ENCODE measurements at places on chromosomes 6 and 20.
A peak's percentile ranks its signal among the peaks of the same experiment; 100 is the strongest.

DNA sequence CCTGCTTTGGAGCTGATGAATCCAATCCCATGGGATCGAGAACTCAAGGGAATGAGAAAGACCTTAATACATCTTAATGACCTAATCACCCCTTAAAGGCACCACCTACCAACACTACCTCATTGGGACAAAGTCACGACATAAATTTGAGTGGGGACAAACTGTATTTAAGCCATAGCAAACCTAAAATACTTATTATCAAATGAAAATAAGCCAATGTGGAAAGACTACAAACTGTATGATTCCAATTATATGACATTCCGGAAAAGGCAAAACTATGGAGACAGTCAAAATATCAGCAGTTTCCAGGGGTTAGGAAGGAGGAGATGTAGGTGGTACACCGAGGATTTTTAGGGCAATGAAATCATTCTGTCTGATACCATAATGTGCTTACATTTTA, 53.3 kb upstream of the NCOA3 start:
- no peak for DNase-seq

DNA sequence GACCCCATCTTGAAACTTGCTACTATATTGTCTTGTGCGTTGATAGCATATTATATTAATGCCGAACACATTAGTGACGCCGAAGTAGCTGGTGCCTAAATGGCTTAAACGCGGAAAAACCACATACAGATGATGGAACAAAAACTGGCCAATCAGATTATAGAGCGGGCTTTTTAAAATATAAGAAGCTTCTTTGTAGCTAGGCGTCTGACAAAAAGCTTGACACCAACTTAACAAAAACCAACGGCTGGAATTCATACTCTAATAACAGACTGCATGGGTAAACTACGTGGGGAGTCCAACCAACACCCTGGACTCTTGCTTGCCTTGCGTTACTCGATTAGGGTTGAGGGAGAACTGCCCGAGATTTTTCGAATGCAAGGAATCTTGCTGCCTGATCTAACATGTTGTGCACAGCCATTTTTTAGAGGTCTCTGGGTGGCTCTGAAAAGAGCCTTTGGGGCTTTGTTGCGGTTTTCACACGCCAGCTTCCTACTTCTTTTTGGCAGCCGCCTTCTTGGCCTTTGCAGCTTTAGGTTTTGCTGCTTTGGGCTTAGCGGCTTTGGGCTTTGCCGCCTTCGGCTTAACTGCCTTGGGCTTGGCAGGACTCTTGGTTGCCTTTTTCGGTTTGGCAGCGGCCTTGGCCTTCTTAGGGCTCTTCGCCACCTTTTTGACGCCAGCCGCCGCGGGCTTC, 45.7 kb downstream of the OR2B2 start:
- peak; percentile 44 for DNase-seq

- DNase-seq, result peak; percentile 8
These were observed 327.5 kb downstream of the SYNE1 start for GRCh38 chr6:152309648-152310047.

DNA sequence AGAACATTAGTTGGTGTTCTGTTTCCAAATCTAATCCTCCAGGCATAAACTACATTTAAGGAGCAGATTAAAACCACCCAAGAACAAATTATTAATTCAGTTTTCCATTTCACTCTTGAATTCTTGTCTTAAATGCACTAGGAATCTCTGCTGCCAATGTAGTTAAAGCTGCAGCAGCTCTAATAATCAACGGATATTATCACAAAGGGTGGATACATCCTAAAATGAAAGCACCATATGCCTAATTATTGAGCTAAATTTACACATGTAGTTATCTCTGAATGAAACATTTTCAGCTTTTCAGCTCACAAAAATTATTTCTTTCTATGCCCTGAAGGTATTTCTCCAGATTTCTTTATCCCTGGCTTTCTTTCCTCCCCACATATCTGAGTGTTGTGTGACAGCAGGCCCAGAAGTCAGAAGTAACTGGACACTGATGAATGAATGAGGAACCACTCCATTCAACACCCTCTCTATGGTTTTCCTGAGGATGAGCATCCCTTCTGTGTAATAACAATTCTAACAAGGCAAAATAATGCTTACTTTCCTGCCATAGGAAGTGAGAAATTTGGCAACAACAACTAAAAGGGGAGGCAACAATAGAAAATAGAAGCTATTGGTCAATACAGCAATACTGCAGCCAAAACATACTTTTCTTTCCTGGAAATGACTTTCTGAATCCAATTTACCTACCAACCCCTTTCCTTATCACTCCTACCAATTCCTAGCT, 14.9 kb downstream of the MAN1A1 start:
- no peak for DNase-seq

DNA sequence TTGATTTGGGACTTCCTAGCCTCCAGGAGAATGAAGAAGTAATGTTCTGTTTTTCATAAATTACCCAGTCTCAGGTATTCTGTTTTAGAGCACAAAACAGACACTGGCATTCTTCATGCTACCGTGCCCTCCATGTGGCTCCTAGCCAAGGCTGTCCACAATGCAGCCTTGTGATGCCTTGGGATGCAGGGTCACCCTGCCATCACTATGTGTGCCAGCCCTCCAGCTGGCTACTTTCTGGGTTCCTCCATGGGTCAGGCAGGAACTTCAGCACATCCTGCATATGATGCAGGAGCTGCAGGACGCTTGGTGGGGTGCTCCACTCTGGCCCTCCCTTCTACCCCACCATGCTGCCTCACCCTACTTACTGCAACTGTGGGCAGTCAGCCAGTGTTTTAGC, 38.0 kb upstream of the FAM50B start:
- no peak for DNase-seq

DNA sequence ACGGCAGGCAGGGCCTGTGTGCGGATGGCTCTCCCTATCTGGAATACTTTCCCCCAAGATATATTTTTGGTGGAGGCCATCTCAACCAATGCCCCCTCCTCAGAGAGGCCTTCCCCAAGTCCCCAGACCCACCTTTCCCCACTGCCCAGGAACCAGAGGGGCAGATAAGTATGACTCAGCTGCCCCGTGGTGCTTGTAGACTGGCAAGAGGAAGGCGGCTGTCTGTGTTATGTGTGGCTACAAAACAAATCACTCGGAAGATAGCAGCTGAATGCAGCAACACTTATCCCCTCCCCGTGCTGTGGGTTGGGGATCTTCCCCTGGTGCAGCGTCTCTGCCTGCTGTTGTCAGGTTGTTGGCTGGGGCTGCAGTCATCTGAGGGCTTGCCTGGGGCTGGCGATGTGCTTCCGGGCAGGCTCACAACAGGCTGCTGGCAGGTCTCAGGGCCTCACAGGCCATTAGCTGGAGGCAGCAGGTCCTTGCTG, 7.1 kb downstream of the NPEPL1 start:
- DNase-seq, result no peak

DNA sequence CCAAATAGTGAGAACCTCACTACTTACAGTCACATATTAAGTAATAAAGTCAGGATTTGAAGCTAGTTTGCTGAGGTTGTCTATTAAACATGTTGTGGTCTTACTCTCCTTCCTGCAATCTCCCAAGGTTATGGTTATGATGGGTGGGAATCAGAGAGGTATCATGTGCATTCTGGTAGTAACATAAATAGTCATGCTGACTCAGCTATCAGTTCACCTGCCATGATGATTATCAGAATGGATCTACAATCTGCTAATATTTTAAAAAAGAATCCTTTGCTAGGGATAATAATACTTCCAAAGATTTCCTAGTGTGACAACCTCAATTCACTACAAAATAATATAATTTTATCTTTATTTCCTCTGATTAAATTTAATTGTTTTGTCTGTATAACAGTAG, 671.9 kb downstream of the KHDRBS2 start:
- no peak for DNase-seq

DNA sequence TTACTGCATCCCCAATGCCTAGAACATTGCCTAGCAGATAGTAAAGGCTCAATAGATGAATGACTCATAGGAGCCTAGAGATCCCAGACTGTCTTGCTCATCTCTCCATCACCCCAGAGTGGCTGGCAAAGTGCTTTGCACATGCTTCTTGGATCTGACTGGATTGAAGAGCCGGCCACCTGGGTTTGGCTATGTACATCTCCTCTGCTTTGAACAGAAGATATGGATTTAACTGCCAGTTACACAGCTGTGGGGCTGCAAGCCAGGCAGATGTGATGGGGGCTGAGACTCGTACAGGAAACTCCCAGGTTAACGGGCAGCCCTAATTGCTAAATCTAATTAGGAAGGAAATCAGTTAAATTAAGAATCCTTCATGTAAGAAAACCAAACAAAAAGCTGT, 28.6 kb downstream of the MYLIP start:
- DNase-seq, result no peak

DNA sequence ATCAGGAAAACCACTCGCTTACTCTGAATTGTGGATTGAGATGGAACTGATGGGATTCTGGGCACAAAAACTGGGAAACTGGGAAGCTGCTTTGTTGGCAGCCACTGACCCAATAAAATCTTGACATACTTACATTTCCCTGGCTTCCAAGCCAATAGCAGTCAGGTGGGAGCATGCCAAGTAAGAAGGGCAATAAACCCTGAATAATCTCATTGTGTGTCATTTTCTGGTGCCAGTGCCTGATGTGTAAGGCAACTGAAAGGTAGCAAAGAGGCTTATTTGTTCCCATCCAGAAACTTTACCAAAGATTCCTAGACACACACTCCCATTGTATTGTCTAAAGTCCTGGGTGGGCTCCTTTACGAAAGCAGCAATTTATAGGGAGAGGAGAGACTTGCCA, 93.2 kb downstream of the TBX18 start:
- no peak for DNase-seq

GRCh38 chr6:169328112-169328801, 74.6 kb upstream of the THBS2 start:
- no peak for DNase-seq

All from BE2C (cell line).